Type B pancreatic cell (in vitro differentiated cells): ENCODE measurements at places on chromosomes 6 and 20. TPM values are rescaled to one million over a fixed set of nuclear protein-coding genes. Genes with fewer than 3 reads are reported as not detected.

The FAM83C gene
- not detected in 2 replicates for total RNA-seq

The BCLAF1 gene
- 187 and 190 TPM in 2 replicates for total RNA-seq

The ZBTB2 gene
- 13.5 and 14.8 TPM in 2 replicates for total RNA-seq

DNA sequence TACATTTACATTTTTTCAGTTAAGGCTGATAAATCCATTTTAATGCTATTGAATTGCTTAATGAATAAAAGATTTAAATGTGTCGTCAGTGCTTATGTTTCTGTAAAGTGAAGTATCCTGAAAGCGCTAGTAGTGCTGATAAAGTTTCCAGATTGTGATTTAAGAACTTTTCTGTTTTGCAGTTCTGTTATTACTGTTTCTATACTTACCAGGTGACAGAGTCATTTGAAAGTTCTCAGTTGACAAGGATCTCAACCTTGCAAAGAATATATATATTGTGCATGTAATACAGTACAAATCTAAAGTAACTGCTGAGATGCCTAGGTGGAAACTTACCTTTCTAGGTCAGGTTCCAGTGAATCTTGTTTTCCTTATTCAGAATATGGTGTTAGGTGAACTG lies 201.8 kb downstream of the ARID1B start:
- no peak for DNase-seq

DNA sequence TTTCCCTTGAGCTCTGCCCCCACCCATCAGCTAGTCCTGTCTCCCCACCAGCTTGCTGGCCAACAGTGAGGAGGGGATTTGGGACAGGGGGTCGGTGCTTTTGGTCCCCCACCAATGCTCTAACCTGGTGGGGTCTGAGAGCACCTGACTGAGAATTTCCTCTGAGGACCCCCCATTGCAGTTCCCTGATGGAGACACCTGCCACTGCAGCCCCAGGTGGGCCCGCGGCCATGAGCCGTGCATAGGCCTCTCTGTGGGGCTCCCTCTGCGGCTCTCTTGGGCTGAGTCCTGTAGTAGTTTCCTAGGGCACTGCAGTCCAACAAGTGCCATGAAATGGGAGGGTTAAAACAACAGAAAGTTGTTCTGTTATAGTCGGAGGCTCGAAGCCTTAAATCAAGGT lies 172.2 kb upstream of the SNX9 start:
- DNase-seq = no peak

DNA sequence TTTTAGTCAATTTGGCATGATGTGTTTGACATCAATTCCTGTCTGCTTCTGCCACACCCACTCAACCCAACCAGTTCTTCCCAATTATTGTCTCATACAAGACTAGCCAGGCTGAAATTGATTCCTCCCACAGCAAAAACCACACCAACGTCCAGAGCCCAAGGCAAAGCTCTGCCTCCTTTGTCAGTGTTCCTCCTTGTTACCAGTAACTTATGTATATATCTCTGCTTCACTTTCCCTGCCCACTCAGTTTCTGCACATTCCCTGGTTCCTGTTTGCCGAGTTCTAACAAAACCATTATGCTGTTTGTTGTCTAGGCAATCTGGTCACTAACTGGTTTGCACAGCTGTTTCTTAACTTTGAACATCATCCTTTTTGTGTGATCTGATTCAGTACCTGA lies 547.9 kb upstream of the PTCHD4 start:
- no peak for DNase-seq

- no peak for DNase-seq
These were observed 31.4 kb upstream of the FRMD1 start for GRCh38 chr6:168110437-168110836.

GRCh38 chr6:34213772-34214171 lies 22.9 kb upstream of the HMGA1 start:
- no peak for DNase-seq
